ENCODE measurements at places on chromosomes 6 and 20.

DNA sequence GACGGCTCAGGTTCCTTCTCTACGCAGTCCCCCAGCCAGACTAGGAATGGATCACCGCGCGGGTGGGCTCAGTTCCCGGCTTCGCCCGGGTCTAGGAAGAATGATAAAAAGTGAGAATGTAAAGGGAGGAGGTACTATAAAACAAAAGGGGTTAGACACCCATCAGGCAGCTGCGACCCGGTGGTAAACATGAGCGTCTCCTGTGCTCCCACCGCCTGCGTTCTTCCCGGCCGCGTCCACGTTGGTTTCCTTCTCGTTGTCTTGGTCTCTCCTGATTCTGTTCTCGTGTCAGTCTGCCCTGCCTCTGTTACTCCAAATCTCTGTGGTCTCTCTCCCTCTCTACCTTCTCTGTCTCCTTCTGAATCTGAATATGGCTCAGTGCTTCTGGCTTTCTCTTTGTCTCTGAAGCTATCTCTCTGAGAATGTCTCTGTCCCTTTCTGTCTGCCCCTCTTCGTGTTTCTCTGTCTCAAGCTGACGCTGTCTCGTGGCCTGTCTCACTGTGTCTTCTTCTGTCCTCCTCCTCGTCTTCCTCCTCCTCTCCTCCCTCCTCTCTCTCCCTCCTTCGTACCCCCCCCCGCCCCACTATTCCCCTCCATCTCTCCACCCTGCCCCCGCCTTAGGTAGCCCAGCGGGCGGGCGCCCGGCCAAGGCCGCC, 41.6 kb upstream of the FOXP4 start:
- DNase-seq, result no peak

- DNase-seq, result no peak
These were observed 36.0 kb downstream of the PIM1 start for GRCh38 chr6:37205997-37206340.

DNA sequence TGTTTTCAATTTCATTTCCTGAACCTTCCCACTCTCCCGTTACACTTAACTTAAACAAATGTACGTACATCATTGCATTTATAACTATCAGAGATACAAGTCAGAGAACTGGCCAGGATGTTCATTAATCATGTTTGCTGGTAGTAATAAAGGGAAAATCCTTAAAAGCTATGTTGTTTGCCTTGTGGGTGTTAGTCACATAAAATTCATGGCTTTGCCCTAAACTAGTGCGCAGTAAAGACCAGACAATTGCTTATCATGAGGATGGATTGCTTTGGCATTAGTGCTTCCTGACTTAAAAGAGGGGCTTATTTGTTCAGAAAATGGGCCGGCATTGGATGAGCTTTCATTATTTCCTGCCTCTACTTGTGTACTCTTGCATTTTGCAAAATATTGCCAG, 1037.3 kb upstream of the FLRT3 start:
- DNase-seq, result no peak

- DNase-seq, result no peak
These were observed 11.5 kb upstream of the MMP9 start for GRCh38 chr20:45997187-45997586.

DNA sequence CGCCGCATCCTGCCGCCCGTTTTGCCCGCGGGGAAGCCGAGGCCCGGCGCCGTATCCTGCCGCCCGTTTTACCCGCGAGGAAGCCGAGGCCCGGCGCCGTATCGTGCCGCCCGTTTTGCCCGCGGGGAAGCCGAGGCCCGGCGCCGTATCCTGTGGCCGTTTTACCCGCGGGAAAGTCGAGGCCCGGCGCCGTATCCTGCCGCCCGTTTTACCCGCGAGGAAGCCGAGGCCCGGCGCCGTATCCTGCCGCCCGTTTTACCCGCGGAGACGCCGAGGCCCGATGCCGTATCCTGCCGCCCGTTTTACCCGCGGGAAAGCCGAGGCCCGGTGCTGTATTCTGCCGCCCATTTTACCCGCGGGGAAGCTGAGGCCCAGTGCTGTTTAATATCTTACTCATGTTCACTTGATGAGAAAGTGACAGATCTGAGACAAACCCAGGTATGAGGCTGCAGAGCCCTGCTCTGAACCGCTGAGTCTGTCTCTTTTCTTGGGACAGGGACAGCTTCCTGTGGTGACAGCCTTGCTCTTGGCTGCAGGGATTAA, 129.4 kb downstream of the CDH26 start:
- no peak for DNase-seq

GRCh38 chr20:37303637-37304036, 14.2 kb downstream of the MANBAL start:
- DNase-seq, result no peak

DNA sequence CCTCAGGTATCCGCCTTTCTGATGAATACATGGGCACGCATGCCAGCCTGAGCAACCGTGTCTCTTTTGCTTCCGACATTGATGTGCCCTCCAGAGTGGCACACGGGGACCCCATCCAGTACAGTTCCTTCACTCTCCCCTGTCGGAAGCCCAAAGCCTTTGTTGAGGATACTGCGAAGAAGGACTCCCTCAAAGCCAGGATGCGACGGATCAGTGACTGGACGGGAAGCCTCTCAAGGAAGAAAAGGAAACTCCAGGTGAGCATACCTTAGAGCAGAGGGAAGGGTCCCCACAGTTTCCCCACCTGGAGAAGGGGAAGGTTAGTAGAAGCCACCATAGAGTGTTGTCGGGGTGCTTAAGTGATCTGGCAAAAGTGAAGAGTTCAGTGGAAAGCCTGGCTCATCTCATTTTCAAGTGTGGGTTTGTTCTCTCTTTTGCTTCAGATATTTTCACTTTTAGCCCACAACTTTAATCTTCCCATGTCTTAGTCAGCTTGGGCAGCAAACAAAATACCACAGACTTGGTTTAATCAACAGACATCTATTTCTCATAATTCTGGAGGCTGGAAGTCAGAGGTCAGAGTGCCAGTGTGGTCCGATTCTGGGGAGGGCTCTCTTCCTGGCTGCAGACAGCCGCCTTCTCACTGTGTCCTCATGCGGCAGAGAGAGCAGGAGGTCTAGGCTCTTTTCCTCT, 133.5 kb upstream of the CLDN20 start:
- DNase-seq, result no peak

- no peak for DNase-seq
These were observed 158.6 kb downstream of the RPS12 start for GRCh38 chr6:132972971-132973370.

DNA sequence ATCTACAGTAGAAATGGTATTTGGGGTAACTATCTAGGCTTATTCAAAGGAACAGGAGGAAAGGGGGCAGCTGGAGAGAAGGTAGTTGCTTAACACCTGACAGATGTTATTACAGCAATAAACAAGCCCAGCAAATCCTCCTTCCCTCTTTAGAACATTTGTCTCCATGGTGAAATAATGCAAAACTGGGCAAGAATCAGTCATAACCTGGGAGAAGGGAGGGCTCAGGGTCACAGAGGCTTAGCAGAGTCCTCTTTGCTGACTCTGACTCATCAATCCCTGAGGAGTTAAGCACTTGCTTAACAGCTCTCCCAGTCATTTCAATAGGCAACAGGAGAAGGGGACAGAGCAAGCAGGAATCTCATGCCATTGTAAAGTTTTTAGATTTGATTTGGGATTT, 230.3 kb downstream of the IBTK start:
- no peak for DNase-seq

DNA sequence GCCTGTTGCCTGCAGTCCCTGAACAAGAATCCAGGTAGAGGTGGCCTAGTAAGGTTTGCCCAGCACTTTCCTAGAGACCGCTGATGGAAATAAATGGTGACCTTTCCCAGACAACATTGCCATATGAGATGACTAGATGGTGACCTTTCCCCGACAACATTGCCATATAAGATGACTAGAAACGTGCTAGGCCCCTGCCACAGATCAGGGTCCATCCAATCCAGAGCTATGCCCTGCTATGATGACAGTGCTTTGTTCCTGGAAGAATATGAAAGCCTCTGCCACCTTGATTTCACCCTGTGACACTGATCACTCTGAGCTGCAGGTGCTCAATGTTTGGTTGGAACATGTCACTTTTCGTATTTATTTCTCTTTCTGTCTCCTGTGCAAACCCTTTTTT, 133.8 kb upstream of the SPTLC3 start:
- DNase-seq, result no peak

DNA sequence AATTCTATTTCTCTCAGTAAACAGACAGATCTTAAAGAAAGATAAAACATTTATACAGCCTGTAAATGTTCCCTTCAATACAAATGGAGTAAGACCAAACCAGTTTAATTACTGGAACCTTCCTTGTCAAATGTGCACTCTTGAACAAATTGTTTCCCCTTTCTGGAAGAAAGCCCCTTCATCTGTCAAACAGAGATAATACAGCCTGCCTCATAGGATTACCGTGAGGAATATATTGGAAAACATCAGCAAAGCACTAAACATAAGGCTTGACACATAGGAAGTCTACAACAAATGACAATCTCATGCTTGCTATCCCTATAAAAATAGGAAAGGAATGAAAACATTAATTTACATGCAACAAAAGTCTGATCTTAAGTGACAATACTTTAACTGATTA, 173.8 kb downstream of the PTPRK start:
- DNase-seq, result no peak

All from activated CD4-positive, alpha-beta T cell treated with anti-CD3 and anti-CD28 coated beads, Interleukin-2, amount 50 U/mL, for 48 hours (primary cell).